ENCODE measurements at places on chromosomes 4 and X.

DNA sequence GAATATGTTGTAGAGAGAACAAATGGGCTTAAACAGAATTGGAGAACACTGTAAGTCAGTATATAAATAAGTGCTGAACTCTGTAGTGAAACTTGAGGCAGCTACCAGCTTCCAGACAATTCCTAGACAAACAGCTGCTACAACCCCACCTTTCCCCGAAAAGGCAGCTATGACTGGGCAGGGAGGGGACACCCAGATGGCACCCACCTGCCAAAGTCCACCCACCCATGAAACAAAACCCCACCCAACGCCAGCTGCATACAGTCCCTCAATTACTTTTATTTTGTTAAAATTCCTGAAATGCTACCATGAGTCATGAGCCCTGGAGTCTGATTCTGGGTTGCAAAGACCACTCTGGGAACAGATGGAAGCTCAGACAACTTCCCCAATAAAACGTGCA is 24.4 kb downstream of the RELL1 start:
- DNase-seq, result no peak

DNA sequence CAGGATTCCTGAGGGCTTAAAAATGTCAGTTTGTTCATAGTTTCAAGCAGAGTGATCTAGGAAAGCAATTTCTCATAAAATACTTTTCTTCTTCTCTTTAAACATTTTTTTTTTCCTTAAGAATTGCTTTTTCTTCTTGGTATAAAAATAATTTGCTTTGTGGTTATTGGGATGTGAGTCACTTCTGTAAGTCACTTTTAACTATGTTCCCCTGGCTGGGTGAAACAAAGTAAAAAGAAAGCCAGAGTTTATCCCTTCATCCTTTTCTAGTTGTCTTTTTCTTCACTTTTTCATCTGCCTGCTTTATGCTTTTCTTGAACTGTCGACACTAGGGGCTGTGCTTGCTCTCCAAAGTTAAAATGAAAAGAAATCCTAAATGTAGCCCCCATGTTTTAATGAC is 33.5 kb downstream of the ARSJ start:
- DNase-seq, result no peak

GRCh38 chr4:70868778-70869177 is 29.1 kb upstream of the GRSF1 start:
- DNase-seq, result peak; percentile 11

GRCh38 chrX:153970357-153971123 is 1.1 kb downstream of the HCFC1 start:
- peak; percentile 32 for DNase-seq

GRCh38 chr4:100547541-100548199 is 29.8 kb upstream of the EMCN start:
- peak; percentile 2 for DNase-seq

GRCh38 chr4:40515037-40515397 is 114.6 kb downstream of the RBM47 start:
- DNase-seq, result no peak

DNA sequence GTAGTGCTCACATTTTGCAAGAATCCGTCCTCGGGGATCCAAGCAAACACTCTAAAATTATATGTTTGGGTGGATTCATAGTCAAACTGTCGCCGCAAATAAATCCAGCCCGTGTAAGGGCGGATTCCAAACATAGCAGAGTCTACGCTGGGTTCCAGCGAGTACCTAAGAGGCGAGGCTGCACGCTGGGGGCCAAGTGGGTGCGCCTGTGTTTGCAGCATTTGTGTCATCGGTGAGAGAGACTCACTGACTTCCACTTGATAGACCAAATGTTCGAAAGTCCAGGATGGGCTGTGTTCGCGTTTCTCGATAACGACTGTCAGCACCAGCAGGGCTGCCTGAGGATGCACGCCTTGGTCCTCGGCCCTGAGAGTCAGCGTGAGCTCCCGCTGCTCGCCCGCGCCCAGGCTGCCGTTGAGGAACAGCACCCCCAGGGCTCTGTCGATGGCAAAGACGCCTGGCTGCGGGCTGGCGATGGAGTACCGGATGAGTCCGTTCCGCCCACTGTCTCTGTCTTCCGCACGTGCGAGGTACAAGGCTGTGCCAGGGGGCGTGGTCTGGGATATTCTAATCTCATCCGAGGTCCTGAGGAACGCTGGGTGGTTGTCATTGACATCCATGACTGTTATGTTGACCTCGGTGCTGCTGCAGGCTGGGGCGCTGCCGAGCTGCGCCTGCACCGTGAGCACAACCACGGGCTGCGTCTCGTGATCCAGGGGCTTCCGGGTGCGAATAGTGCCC is 158.7 kb downstream of the DCHS2 start:
- DNase-seq, result no peak

DNA sequence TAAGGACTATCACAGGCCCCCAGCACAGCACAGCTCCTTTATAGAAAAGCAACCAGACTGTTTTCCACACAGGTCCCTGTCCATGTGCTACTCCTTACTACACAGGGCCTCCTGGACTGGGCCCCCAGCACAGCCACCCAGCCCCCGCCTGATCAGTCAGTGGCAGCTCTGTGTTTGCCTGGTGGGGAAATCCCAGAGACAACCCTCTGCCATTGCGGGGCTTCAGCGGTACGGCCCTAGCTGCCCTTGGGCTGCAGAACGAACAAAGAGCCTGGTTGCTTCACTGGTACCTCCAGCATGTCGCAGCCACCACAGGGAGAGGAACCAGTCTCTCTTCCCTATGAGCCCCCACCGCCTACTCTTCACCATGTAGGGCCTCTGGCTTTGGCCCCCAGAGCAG is 30.7 kb downstream of the CBR4 start:
- DNase-seq, result no peak

GRCh38 chrX:50871922-50872453 is 38.5 kb upstream of the BMP15 start:
- DNase-seq, result no peak

DNA sequence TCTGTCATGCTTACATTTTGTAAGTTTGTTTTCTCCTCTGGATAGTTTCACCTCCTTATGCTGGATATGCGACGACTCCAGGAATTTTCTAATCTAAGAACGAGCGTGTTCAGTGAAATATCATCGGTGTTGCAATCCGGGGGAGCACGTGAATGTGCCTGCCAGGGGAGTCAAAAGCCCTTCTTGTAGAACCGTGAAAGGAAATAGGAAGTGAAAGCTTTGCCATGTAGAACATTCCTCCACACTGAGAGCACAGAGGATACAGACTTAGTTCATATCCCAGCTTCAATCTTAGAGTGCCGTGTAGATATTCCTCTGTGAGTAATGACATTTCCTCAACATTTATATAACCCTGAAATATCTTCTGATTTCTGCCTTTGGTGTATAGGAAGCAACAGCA is 121.2 kb downstream of the VEGFC start:
- no peak for DNase-seq

- no peak for DNase-seq
Observed at GRCh38 chrX:20333672-20334071, 67.0 kb upstream of the RPS6KA3 start.

- no peak for DNase-seq
Observed at GRCh38 chr4:165208221-165208652, 876 bp downstream of the KLHL2 start.

GRCh38 chr4:81818385-81818920 is 346.7 kb upstream of the RASGEF1B start:
- DNase-seq, result no peak

DNA sequence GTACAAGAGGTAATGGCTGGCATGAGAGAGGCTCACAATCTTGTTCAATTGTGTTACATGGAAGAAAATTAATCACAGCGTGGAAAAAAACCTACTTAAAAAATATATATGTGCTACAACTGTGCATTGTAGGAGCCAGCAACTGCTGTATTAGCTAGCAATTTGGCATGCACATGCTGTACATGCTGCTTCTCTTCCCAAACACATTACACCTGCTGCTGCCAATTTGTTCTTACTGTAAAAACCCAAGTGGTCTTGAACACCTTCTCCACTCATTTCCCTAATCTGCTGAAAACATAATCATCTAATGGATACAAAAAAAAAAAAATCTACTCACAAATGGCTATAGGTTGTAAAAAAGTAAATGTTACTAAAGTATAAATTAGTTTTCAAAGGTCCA is 264.2 kb downstream of the INPP4B start:
- DNase-seq, result no peak

DNA sequence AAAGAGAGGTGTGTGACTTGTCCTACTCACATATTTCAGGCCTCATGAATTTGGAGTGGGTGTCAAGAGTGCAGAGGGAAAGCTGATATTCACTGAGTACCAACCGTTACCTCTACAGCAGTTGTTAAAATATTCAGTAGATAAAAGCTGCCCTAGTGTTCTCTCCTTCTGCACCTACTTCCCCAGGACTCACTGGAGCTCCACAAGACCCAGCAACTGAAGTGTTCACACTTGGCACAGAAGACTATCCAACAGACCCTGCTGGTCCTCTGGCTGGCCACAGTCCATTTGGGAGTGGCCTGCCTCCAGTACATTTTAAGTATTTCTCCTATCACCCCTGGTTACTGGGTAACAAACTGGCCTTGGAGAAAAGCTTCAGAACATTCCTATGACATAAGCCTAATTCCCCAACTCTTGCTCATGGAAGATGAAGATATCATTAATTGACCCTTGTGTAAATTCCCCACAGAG is 70.8 kb downstream of the PPARGC1A start:
- DNase-seq, result no peak

DNA sequence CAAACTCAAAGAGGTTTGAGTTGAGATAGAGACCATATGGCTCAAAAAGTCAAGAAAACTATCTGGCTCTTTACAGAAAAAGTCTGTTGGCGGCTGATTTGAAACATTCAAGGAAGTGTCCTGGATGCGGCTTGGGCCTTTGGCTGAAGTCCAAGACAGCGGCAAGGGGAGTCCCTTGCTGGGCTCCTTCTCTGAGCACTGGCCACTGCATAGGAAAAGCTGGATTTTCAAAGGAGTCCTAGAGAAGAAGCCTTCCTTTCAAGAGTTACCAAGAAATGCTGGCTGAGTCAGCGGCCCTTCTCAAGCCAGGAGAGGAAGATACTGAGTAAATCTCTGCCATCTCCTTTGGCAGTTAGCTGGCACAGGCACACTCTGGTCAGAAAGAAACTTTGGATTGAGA is 12.1 kb downstream of the APLN start:
- no peak for DNase-seq

- no peak for DNase-seq
Observed at GRCh38 chr4:52551487-52551886, 107.6 kb downstream of the USP46 start.

- no peak for DNase-seq
Observed at GRCh38 chr4:100742045-100742444, 224.2 kb upstream of the EMCN start.

- no peak for DNase-seq
Observed at GRCh38 chrX:17291171-17291900, 83.7 kb upstream of the NHS start.

DNA sequence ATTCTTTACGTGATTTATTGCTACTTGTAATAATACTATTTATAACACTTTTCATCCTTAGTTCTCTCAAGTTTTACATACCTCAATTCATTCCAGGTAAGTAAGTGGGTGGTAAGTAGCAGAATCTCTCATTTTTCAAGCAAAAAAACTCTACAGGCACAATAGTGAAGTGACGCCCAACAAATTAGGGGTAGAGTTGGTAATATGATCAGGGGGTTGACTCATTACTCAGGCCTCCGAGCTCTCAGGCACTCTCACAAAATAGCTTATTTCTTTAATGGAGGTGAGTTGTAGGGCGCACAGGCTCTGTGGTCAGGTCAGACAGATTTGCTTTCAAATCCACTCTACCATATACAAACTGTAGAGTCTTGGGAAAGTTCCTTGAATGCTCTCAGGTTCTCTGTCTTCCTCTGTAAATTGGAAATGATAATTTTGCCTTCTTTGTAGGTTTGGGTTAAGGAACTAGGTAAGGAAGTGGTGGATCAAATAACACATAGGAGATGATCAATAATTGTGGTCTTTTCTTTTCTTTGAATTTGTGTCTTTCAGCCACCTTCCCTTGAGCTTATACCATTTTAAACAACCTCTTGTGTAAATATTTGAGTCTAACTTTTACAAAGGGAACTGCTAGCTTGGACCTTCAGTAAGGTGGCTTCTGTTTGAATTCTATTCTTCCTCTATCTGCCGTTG is 134.9 kb upstream of the LEF1 start:
- no peak for DNase-seq

- DNase-seq, result no peak
Observed at GRCh38 chrX:13110433-13111324, 66.3 kb upstream of the FAM9C start.

DNA sequence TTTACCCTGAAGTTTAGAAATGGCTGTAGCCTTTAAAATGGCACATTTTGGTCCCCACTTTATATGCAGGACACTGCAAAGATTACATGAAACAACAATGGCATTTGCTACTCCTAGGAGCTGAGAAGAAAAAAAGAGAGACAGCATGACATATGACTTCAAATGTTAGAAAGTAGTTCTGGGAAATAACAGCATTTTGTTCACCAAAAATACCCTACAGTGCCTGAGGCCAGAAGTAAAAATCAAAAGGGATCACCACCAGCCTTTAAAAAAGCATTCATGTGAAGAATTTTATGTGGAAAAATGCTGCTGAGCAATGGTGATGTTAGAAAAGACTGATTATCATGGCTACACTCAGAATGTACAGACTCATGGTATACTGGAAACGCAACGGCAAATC is 110.0 kb downstream of the DTHD1 start:
- no peak for DNase-seq

- no peak for DNase-seq
Observed at GRCh38 chrX:44674906-44675305, 132.2 kb upstream of the FUNDC1 start.

- DNase-seq, result no peak
Observed at GRCh38 chr4:73679836-73680235, 59.6 kb upstream of the RASSF6 start.

DNA sequence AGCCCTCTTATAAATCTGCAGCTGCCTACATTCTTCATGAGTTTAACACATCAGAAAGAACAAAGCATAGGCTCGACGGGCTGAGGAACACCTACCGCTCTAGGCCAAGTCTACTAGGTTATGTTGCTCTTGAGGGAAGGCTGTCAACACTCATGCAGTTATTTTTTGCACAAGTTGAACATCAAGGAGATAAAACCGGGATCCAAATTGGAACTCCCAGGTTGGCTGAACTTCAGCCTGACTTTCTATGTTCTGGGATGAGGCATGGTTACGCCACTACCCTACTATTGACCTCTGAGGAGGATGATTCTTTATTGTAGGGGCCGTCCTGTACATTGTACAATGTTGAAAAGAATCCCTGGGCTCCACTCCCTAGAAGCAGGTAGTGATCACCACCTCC is 37.3 kb upstream of the ARSH start:
- no peak for DNase-seq

DNA sequence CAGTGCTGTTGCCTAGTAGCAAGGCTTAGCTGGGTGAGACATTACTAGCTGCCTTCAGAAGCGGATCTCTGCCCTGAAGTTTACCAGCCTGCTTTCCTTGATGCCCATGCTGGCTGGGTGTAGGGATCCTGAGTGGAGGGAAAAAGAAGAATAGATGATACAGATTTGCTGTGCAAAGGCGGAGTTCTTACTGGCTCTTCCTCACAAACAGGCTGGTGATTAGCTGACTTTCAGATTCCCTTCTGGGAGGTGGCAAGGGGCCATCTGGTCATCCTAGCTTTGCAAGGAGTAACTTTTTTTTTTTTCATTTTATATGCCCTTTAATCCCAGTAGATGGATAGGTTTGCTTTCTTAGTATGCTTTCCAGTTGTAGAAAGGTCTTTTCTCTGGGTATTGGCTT is 44.8 kb downstream of the SMARCA5 start:
- DNase-seq, result no peak
